ENCODE measurements at places on chromosomes 5 and 9. TPM values are rescaled to one million over a fixed set of nuclear protein-coding genes. Genes with fewer than 3 reads are reported as not detected.

DUSP1 gene
- 8.7 TPM for total RNA-seq

CDKN2B gene
- not detected for total RNA-seq

DNA sequence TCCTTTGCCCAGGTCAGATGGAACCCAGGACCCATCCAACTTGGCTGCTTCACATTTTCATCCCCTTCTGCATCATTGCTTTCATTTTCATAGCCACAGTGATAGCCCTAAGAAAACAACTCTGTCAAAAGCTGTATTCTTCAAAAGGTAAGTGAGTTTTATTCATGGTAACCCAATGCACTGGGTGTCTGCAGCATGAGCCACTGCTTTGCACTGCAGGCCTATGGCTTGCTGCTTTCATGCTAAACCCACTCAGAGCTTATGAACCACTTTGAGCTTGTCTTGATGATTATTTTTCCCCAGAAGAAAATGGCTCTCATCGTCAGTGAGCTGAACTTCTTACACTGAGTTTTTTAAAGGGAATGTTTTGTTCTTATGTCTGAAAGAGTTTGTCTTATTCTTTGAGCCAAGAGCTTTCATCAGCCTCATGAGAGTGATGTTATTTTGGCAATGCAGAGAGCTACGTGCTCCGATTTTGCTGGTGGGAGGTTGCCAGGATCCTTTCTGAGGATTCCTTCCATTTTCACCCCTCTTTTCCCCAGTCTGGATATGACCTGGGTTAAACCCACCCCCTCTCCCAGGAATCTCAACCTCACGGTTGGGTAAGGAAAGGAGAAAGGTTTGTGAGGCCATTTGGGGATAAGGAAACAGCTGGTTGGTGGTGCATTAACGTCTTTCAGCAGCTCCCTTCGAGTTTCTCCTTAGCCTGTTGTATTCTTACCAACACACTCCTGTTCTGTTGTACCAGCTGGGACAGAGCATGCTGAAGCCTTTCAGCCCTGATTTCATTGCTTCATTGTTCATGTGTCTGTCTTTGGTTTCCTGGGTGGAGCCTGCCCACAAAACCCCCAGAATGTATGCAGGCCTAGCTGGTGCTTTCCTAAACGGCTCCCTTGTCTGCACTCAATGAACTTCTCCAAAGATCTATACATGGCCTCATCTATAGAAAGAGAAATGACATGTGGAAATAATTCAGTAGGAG, 47.6 kb downstream of the PDCD1LG2 start:
- DNase-seq: peak; percentile 22
- H3K4me1 ChIP-seq: peaks cover 35% of the 10 kb centered on the region
- H3K4me3 ChIP-seq: no peak overlapping the region
- H3K27me3 ChIP-seq: no peaks in the 10 kb centered on the region
- peaks cover 5% of the 10 kb centered on the region for H3K36me3 ChIP-seq

GRCh38 chr9:21611891-21612290, 129.8 kb upstream of the IFNE start:
- H3K4me1 ChIP-seq: peaks cover 74% of the 10 kb centered on the region
- no peak overlapping the region for H3K4me3 ChIP-seq
- H3K36me3 ChIP-seq: peaks cover 3% of the 10 kb centered on the region

DNA sequence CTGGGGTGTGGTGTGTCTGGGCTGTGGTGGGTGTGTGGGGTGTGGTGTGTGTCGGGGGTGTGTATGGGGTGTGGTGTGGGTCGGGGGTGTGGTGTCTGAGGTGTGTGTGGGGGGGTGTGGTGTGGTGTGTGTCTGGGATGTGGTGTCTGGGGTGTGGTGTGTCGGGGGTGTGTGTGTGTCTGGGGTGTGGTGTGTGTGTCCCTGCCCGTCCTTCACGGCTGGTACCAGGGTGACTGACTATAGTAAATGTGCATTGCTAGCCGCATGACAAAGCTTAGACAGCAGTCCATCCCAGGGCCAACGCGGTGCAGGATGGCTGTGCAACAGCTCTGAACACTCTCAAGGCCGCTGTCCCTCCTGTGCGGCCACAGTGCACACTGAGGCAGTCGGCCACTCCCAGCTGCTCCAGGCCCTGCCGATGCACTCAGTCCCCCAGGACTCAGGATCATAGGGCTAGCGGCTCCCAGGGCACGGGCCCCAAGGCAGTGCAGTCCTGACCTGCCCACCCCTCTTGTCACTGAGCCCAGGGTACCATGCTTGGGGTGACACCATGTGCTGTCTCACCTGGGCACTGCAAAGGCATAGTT, 54.0 kb downstream of the SECISBP2 start:
- no peak overlapping the region for H3K4me3 ChIP-seq
- DNase-seq: no peak
- peak overlapping the region; percentile 73 for H3K27ac ChIP-seq
- no peaks in the 10 kb centered on the region for H3K27me3 ChIP-seq
